Right ventricle myocardium superior (tissue), 1 donor: ENCODE measurements at places on chromosomes 2 and 18. TPM values are rescaled to one million over a fixed set of nuclear protein-coding genes. Genes with fewer than 3 reads are reported as not detected.

GRCh38 chr2:74515981-74516633 lies 1.9 kb downstream of the TLX2 start:
- peak; percentile 85 for DNase-seq

GRCh38 chr18:32264401-32264800 lies 74.6 kb downstream of the MEP1B start:
- DNase-seq, result no peak

DNA sequence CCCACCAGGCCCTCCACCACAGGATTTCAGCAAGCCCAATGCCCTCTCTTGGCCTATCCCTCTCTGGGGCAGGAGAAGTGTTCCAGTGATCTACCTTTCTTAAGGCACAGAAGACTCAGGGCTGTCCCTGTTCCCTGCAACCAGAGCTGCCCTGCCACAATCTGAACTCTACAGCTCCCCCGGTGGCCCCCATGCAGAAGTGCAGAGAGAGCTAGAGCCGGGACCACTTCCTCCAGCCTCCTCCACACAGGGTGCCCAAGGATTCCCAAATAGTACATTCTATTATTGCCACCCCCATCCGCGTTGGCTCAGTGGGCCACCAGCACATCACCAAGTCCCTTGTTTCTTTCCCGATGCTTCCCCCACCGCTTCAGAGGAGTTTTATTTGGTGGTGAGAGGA lies 114.8 kb upstream of the PTPRM start:
- no peak for DNase-seq

DNA sequence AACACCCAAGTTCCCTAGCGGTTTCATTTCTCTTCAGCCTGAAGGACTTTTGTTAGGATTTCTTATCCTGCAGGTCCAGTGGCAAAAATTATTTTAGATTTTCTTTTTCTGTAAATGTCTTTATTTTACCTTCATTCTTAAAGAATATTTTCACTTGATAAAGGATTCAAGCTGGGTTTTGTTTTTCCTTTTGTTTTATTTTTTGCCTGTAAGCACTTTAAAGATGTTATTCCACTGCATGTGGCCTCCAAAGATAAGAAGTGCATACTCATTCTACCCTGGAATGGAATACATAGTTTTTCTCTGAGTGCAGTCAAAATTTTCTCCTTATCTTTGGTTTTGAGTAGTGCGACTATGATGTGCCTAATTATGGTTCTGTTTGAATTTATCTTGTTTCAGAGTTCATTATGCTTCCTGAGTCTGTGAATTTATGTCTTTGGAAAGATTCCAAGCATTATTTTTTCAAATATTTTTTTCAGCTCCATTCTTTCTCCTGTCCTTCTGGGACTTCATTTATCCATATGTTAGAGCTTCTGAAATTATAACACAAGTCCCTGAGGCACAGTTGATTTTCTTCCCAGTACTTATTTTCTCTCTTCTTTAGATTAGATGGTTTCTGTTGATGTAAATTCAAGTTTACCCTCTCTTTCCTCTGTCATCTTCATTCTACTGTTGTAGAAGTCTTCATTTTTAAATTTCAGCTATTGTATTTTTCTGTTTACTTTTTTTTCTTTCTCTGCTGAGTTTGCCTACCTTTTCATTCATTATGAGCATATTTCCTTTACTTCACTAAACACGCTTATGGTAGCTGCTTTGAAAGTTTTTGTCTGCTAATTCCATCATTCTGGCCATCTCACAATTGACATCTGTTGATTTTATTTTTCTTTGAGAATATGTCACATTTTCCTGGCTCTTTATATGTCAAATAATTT lies 69.6 kb downstream of the MAPRE2 start:
- no peak for DNase-seq

The NT5DC4 gene
- total RNA-seq, result not detected

- peak; percentile 79 for DNase-seq
Observed at GRCh38 chr2:64019083-64019974, at the start of gene VPS54. TSS of gene VPS54 (minus strand) at chr2:64019428. CDS start at chr2:63983999, 35,429 bp downstream.

DNA sequence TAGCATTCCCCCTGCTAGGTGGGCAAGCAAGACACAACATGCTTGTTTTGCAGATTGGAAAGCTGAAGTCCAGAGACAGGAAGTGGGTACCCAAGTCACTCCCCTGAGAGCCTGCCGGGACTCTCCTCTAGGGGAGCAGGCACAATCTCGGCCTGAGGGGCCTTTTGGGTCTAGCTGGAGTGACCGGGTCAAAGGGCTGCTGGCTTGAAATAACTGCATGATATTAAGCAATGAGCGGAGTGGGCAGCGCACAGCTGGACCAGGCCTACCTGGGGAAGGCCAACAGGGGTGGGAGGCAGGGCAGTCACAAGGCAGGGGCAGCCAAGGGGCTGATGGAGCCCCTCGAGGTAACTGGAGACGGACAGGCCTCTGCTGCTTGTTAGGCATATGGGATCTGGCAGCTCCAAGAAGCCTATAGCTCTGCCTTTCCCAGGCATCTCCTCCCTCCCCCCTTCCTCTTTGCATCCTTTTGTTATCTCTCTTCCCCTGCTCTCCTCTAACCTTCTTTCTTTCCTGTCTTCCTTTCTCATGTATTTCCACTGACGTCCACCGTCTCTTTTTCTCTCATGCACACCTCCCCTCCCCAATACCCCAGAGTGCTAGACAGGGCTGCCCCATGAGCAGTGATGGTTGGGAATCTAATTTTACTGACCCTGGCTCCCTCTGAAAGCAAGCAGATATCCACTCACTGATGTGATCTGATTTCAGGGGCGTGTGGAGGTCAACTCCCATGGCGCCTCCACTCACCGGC lies 237.5 kb downstream of the LOXHD1 start:
- DNase-seq, result no peak

The FRZB gene
- 1.4 TPM for total RNA-seq

DNA sequence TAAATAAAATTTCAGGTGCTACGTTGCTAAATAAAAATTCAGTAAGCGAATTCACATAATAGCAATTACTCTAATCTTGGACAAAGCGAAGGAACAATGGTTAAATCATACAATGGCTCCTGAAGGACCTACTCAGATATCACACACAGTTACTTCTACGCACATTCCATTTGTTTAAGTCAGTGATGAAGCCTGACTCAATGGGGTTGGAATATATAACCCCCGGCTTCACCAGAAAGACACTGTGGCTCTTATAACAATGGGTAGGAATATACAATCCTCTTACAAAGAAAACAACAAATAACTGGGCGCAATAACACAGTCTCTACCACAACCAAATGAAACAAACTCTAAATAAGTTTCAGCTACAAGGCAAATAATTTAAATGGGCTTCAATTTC lies 349.5 kb downstream of the IRS1 start:
- DNase-seq, result no peak

The CHRND gene
- total RNA-seq, result not detected

DNA sequence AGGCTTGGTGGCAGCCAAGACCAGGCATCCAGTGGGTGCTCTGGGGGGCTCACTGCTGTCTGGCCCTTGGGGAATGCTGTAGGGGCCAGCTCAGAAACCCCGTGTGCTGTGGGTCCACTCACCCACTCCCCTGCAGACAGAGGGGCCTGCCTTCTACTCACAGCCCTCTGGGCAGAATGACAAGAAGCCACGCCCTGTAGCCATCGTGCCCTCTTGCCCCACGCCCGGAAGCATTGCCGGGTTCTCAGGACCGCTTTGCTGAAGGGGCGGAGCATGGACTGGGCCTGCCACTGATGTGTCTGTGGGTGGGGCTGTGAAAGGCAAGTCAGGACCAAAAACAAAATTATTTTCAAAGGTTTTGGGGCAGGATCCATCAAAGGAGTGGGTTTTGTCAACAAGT lies 27.8 kb downstream of the GLI2 start:
- no peak for DNase-seq

- no peak for DNase-seq
Observed at GRCh38 chr2:11542275-11542819, 8.5 kb downstream of the GREB1 start.

GRCh38 chr2:236728916-236729670 lies 159.5 kb downstream of the ACKR3 start:
- DNase-seq, result no peak

GRCh38 chr2:120399889-120400240 lies 53.9 kb downstream of the INHBB start:
- peak; percentile 22 for DNase-seq

The ITGB6 gene
- 2.9 TPM for total RNA-seq

The PLCL1 gene
- total RNA-seq, result 93.3 TPM

- DNase-seq, result no peak
Observed at GRCh38 chr2:42658306-42658705, 89.9 kb downstream of the MTA3 start.

DNA sequence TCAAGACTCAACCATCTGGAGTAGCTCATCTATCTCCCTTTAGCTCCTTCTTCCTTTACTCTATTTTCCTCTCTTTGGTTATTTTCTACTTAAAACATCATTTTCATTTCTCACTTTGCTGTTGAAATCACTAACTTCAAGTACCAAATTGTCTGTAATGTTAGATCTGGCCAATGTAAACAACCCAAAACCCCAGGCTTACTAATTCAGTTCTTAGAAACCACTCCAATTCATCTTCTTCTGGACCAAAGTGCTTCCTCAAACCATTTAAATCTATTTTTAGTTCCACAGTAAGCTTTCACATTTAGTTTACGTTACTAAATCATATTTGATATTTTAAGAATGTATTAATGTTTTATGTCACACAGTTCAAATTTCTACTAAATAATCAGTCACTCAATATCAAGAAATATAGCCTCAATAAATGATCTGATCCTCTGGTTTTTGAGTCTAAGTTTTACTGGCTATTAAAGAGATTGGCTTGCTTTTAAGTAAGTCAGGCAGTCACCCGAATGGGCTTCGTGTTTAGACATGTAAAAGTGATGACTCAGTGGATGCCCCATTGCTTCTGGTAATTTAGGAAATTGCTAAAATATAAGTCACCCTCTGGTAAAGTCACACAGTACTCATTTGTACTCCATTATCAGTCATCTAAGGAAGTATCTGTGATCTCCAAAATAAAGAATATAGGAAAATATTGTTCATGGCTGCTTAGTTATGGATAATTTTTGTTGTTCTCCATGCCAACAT lies 527.2 kb upstream of the SOX11 start:
- no peak for DNase-seq

DNA sequence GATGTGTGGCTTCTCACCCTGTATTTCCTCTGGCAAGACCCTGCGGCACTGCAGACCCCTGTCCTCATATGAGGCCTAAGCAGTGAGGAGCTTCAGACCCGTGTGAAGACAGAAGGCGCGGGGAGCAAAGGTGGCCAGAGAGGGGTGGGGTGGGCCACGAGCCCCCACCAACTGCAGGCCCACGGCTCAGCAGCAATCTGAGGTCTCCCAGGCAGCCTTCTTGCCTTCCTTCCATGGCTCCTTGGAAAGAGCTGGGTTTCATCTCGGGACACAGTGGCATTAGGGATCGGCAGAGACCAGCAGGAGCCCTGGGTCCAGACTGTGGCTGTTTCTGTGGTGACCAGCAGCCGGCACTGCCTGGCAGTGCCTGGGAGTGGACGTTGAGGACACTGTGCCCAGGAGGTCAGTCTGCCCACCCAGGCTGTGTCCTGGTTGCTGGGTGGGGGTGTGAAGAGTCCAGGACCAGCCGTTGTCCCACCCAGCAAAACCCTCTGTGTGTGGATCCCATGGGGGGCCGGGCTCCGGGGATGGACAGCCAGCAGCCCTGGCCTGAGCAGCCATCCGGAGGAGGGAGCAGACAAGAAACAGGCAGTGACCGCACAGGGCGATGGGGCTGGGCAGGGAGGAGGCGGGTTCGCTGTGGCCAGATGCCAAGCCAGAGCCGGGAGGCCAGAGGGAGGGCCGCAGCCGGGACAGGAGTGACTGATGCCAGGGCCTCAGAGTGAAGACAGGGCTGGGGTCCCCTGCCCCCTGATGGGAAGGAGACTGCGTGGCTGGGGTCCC lies 73.8 kb downstream of the RRM2 start:
- no peak for DNase-seq

The NCKAP1 gene
- total RNA-seq, result 128 TPM

The FOXI3 gene
- not detected for total RNA-seq

The OST4 gene
- 393 TPM for total RNA-seq
